ENCODE measurements at places on chromosomes 12 and 14.
A peak's percentile ranks its signal among the peaks of the same experiment; 100 is the strongest.

DNA sequence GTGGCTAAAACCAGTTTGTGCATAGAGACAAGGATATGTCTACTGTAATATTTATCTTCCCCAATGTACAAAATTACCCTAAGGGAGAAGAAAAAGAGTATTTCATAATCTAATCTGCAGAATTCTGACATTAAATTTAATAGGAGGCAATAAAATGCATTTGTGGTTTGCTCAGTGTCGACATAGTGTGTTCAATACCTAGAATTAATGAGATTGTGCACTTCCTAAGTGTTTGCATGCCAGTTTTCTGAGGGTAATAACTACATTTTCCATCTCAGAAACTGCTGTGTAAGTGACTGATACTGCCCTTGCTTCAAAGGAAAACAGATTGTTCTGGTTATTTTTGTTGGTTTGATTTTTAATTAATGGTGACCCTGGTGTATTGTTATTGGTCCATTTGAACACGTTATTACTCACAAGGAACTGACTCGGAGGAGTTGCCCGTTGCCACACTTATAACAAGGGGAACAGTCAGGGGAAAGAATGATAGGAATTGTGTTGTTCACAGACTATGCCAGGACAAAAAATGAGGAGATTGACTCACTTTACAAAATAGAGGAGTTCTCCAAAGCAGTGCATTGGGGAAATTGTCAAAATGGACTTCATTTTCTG is 960.3 kb upstream of the TMEM132C start:
- DNase-seq, result no peak
- H3K27ac ChIP-seq, result no peak overlapping the region
- H3K4me1 ChIP-seq, result no peaks in the 10 kb centered on the region
- H3K4me3 ChIP-seq, result no peak overlapping the region

- no peaks in the 10 kb centered on the region for H3K36me3 ChIP-seq
- DNase-seq, result no peak
- no peaks in the 10 kb centered on the region for H3K4me1 ChIP-seq
Observed at GRCh38 chr14:87325741-87326140, 667.2 kb downstream of the GALC start.

GRCh38 chr12:92927436-92928281 is 1.4 kb downstream of the EEA1 start:
- no peaks in the 10 kb centered on the region for H3K27me3 ChIP-seq
- H3K27ac ChIP-seq, result peak overlapping the region; percentile 94
- H3K4me3 ChIP-seq, result peak overlapping the region; percentile 74
- H3K4me1 ChIP-seq, result peaks cover 15% of the 10 kb centered on the region

GRCh38 chr14:29926701-29927375 is 809 bp downstream of the PRKD1 start:
- H3K27me3 ChIP-seq, result peaks cover 20% of the 10 kb centered on the region
- H3K4me3 ChIP-seq, result peak overlapping the region; percentile 42
- no peak for DNase-seq
- H3K36me3 ChIP-seq, result no peaks in the 10 kb centered on the region

DNA sequence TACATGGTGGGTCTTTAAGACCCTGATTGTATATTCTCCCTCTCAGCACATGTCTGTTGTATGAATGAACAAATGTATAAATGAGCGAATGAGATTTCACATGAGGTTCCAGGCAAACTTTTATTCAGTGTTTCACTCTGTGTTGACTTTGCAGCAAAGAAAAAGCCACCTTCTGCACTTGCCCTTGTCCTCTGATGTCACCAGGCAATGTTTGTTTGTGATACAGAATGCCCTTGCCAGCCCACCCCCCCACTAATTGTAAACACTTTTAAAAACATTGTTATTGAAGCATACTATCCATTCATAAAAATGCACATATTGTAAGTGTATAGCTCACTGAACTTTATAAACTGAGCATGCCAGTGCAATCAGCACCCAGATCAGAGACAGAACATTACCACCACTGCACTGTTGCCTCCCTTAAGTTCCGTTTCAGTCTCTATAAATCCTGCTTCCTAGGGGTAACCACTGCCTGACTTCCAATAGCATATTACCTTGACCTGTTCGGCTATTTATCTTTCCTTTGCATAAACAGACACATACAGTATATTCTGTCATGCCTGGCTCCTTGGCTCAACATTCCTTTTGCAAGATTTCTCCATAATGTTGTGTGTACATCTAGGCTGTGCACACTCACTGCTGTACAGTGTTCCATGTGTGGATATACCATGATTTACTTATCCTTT is 11.3 kb upstream of the LTA4H start:
- no peaks in the 10 kb centered on the region for H3K27me3 ChIP-seq
- H3K27ac ChIP-seq, result no peak overlapping the region
- H3K4me1 ChIP-seq, result peaks cover 22% of the 10 kb centered on the region
- no peak overlapping the region for H3K4me3 ChIP-seq
- H3K36me3 ChIP-seq, result no peaks in the 10 kb centered on the region
- no peak for DNase-seq

All from K562 (cell line).